ENCODE measurements at places on chromosomes 7 and 10. TPM values are rescaled to one million over a fixed set of nuclear protein-coding genes. Genes with fewer than 3 reads are reported as not detected.

- no peak overlapping the region for H3K4me3 ChIP-seq
- H3K4me1 ChIP-seq: no peaks in the 10 kb centered on the region
- DNase-seq: no peak
- no peak overlapping the region for H3K27ac ChIP-seq
These were observed 800.1 kb upstream of the ZWINT start for GRCh38 chr10:57161157-57161556.

- H3K27ac ChIP-seq: no peak overlapping the region
- H3K4me1 ChIP-seq: no peaks in the 10 kb centered on the region
- no peak for DNase-seq
- H3K27me3 ChIP-seq: no peaks in the 10 kb centered on the region
- no peaks in the 10 kb centered on the region for H3K36me3 ChIP-seq
These were observed 50.8 kb downstream of the CYTH3 start for GRCh38 chr7:6221340-6222319.

GRCh38 chr7:92717623-92717992, 118.8 kb downstream of the CDK6 start:
- peaks cover 19% of the 10 kb centered on the region for H3K36me3 ChIP-seq
- H3K27ac ChIP-seq: no peak overlapping the region
- peaks cover 27% of the 10 kb centered on the region for H3K4me1 ChIP-seq
- no peaks in the 10 kb centered on the region for H3K27me3 ChIP-seq
- no peak for DNase-seq
- H3K4me3 ChIP-seq: no peak overlapping the region

DNA sequence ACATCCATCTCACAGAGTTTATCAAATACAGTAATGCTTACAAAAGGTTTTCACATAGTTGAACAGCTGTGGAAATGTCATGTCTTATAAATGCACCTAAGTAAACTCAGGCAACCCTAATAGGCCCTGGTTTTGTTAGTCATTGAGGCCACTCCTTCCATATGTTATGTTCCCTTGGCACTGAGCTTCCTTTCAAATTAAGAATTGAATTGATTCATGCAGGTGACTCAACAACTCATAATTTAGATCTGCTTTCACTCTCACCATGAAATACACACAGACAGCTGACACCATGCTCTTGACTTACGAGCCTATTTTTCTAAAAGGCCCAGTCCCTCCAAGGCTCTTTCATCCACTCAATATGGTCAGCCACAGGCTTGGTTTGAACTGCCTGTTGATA, 476.9 kb downstream of the KCNMA1 start:
- no peak for DNase-seq
- H3K27me3 ChIP-seq: no peaks in the 10 kb centered on the region
- no peaks in the 10 kb centered on the region for H3K36me3 ChIP-seq
- no peak overlapping the region for H3K4me3 ChIP-seq
- H3K4me1 ChIP-seq: no peaks in the 10 kb centered on the region

- DNase-seq: no peak
- no peaks in the 10 kb centered on the region for H3K4me1 ChIP-seq
These were observed 568.6 kb downstream of the KCNMA1 start for GRCh38 chr10:77068969-77069368.

- H3K4me3 ChIP-seq: no peak overlapping the region
- peaks cover 13% of the 10 kb centered on the region for H3K27me3 ChIP-seq
- H3K4me1 ChIP-seq: no peaks in the 10 kb centered on the region
- no peaks in the 10 kb centered on the region for H3K36me3 ChIP-seq
- H3K27ac ChIP-seq: no peak overlapping the region
- DNase-seq: no peak
These were observed 7.5 kb upstream of the KLF14 start for GRCh38 chr7:130741331-130741995.

DNA sequence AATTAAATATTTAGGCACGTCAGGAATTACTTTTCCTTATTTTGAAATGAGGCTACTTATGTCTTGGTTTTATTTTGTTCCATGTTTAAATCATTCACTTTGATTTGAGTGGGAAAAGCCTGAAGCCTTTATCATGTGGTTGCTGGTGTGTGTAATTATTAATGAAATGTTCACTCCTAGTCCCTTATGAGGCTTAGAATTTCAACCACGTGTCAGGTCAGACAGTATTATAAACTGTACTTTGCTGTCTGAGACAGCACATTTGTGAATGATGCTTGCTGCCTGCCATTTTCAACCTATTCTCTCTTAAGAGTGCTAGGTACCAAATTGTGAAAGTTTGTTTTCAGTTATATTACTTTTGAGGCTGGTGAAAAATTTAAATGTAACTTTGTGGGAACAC, 58.9 kb downstream of the COL17A1 start:
- no peak overlapping the region for H3K4me3 ChIP-seq
- H3K4me1 ChIP-seq: no peaks in the 10 kb centered on the region
- no peak overlapping the region for H3K27ac ChIP-seq
- no peaks in the 10 kb centered on the region for H3K27me3 ChIP-seq
- H3K36me3 ChIP-seq: peaks cover 6% of the 10 kb centered on the region
- no peak for DNase-seq

DNA sequence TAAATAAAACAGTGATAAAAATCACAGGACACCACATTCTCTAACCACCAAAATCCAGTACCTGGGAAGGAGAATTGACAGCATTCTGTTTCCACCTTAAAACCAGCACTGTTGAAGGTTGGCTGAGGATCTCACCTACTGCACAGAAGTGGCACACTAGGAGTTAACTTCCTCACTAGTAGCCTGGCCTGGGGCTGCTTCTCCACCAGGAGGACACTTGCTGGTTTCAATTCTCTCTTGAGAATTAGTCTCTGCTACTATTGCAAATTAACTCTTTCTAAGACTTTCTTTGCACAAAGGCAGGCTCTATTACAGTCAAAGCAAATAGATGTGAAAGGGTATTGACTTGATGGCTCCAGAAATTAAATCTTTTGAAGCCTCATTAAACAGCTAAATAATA, 2.3 kb upstream of the CTTNBP2 start:
- no peaks in the 10 kb centered on the region for H3K36me3 ChIP-seq
- H3K4me1 ChIP-seq: peaks cover 5% of the 10 kb centered on the region
- no peak overlapping the region for H3K4me3 ChIP-seq
- DNase-seq: no peak
- peaks cover 4% of the 10 kb centered on the region for H3K27me3 ChIP-seq

Gene MRPS16
- 189 TPM for total RNA-seq

Gene VWA2
- not detected for total RNA-seq

Gene C10orf105
- total RNA-seq: not detected
